ENCODE measurements at places on chromosomes 13 and 19.
A peak's percentile ranks its signal among the peaks of the same experiment; 100 is the strongest.

- no peak for DNase-seq
Measured at GRCh38 chr13:69956839-69957238, 150.8 kb upstream of the ATXN8OS start.

DNA sequence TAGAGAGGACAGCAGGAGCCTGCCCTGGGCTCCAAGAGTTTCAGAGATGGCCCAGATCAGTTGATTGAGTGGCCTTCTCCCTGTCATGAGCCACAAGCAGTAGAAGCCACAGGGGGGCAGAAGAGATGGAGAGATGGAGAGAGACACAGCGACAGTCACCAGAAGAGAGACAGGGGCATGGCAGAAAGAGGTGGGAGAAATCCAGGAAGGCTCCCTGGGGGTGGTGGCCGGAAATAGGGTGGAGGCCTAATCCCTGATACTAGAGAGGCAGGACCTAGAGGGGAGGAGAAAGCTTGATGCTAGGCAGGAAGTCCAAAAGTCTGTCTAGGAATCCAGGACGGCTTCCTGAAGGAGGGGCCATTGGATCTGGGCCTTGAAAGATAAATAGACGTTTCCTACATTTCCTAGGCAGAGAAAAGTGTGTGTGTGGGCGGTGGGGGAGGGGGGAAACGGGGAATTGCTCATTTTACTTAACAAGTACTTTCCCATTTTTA, 9.6 kb upstream of the TPM4 start:
- DNase-seq = peak; percentile 48

DNA sequence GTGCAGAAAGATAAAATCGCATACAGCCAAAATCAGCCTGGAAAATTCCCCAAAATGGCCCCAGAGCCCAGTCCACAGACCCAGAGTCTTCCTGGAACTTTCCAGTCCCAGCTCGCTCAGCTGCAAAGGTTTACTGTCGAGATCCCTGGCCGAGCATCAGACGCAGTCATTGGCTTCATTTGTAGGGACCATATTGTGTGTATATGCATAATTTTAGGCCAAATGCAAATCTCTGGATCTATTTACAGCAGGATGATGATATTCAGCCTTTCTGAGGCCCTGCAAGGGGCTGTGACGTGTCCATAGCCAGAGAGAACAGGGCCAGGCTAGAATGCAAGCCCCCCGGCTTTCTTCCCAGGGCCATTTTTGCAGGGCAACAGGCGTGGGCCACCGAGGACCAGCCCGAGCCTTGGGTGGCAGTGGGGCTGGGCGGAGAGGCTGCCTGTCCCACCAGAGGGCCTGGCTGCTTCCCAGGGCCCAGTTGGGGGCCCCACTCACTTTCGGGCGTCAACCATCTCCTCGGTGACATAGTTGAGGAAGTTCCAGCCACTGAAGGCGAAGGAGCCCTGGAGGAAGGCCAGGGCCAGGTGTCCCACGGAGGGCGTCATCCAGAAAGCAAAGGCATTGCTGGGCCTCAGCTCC, 13.7 kb downstream of the SLC7A10 start:
- DNase-seq = no peak

DNA sequence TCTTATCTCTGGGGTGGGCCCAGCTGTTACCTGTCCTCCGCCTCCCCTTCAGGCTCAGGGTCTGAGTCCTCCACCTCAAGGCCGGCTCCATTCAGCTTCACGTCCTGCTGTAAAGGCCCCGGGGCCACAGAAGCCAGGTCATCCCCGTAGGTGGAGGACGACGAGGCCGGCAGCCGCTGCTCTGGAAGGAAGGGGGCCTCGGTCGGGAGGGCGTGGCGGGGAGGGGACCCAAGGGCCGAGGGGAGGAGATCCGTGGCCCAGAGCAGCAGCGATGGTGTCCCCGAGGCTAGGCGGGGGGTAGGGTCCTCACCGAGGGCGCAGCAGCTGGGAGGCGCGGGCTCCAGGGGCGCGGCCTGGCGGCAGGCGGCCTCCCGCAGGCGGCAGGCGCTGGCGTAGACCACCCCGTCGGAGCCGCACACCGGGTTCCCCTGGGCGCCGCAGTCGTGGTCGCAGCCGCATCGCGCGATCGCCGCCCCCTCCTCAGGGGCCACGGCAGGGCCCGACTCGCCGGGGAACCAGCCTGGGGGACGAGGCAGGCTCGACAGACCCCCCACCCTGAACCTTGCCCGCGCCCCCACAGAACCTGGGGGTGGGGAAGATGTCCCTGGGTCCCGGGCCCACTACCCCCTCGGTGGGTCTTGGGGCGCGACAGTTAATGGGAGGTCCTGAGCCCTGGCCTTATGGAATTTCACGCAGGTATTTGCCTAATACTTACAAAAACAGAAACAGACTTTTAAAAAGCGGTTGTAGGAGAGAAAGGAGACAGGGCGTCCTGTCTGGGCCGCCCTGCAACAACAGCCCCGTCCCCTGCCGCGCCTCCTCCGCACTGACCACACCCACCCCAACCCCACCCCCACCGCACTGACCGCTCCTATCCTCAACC, 7.6 kb downstream of the F2RL3 start:
- no peak for DNase-seq

- DNase-seq = no peak
Measured at GRCh38 chr19:47315125-47315821, 5.6 kb downstream of the C5AR1 start.

- DNase-seq = no peak
Measured at GRCh38 chr13:25018729-25019115, 77.2 kb upstream of the PABPC3 start.

- no peak for DNase-seq
Measured at GRCh38 chr13:21852043-21852442, 181.2 kb downstream of the FGF9 start.

DNA sequence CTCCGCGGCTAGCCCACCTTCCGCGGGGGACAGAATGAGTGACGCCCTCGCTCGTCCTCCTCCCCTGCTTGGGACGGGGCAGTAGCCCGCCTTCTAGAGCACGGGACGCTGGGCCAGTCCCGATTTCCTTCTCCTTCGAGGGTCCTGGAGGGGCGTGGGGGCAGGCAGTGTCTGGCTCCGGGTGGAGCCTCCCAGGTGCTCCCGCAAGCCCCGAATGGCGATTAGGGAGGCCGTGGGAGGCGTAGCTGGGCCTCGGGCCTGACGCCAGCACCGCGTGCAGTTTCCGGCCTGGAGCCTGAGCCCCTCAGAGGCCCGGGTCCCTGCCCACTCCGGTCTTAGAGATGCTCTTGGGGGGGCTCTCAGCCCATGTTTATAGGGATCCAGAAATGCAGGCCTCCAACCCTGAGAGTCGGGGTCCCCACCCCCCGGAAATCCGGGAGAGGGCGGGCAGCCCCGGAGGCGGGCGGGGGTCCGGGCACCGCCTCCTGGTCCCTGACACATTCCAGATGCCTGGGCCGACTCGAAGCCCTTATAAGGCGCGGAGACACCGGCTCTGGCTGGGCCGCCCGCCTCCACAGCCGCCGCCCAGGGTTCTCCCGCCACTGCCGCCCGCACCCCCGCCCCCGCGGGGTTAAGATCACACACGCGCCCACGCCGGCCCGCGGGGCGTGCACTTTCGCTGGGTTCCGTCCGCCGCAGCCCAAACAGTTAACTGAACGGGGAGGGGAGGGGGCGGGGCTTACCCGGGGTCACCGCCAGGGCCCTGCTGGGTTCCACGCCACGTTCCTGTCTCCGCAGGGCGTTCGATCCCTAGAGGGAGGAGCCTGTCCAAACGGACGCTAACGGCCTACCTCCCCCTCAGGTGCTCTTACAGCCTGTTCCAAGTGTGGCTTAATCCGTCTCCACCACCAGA, 1.5 kb downstream of the MYADM start:
- peak; percentile 69 for DNase-seq

DNA sequence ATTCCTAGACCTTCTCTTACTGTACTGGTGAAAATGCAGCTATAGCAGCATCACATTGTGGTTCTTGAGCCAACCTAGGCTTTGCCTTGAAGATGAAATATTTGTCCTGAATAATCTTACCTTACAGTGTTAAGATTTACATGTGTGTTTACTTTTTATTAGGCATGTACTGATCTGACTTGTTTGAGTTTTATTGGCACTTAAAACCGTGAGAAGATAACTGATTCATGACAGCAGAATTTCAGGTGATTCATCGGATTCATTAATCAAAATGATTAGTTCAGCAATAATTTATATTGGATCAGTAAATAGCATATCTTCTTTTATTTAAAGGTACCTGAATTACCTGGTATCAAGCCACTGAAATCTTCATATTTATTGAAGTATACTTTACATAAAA, 296.3 kb downstream of the KLF5 start:
- DNase-seq = no peak

- DNase-seq = no peak
Measured at GRCh38 chr19:43739439-43740235, 15.1 kb downstream of the SMG9 start.

DNA sequence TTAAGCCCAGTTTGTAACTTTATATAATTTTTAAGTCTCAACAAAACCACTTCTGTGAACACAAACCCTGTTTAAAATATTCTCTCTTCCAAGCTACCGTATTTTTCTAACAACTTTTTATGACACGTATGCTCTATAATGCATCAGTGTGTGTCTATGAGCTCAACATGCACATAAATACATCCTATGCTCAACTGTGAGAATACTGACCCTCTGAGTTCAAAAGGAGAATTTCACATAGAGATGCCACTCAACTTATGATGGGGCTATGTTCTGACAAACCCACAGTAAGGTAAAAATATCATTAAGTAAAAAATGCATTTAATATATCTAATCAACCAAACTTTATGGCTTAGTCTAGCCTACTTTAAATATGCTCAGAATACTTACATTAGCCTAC, 1139.7 kb upstream of the SPRY2 start:
- DNase-seq = no peak

DNA sequence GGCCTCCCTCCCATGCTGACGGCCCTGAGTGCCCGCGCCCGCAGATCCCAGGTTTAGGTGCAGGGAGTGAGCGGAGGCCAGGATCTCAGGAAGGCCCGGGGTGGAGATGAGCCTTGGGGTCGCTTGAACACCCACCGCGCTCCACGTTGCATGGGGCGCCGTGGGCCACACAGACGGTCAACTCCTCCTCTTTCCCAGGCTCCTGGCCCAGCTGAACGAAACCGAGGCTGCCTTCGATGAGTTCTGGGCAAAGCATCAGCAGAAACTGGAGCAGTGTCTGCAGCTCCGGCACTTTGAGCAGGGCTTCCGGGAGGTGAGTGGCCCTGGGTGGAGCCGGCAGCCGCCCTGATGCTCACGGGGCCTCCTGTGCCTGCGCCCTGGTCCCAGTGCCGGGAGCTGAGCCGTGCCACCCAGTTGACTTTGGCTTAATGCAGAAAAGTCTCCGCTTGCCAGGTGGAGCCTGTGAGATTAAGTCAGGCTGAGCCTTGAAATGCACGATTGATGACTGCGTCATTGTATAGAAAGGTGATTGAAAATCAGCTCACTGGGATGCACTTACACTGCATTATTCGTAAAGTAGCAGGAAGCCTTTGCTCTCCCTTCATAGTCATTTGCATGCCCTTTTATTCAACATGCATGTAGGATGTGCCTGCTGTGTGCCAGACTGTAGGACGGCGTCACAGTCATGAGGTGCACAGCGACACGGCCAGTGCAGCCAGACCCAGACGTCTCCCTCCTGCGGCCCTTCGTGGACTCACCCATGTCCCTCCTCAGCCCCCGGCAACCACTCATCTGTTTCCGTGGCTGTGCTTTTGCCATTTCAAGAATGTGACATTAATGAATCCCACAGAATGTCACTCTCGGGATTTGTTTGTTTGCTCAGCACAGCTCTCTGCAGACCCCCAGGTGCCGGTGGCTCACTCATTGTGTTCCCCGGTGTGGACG, 35.5 kb upstream of the F7 start:
- no peak for DNase-seq

DNA sequence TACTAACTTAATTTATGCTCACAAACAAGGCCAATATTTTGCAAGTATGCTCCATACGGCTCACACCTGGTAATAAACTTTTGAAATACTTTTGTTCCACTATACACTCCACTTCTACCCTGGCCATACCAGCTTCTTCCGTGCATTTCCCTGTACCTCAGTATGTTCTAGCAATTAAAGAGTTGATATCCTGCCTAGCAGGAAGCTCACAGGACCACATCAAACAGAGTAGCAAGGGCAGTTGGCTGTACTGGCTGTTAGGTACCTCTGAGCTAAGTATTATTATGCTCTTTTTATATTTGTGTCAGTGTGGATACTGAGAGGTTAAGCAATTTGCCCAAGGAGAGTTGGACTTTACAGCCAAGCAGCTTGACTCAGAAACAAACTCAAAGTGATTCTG, 257.7 kb downstream of the SLITRK6 start:
- no peak for DNase-seq

DNA sequence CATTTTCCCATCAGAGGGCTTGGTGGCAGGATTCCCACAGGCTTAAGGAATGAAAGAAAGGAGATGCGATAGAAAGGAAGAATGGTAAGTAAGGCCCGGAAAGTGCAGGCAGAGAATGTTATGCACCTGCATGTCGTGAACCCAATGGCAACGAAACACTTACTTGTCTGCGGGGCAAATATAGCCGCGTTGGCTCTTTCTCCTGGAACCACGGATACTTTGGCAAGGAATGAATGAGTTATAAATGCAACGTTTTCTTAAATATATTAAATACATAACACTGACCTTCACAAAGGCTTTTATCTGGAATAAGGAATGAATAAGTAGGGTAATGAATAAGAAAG, 192.1 kb downstream of the KATNAL1 start:
- no peak for DNase-seq

GRCh38 chr13:59671881-59672280, 491.8 kb downstream of the DIAPH3 start:
- DNase-seq = no peak
